Mesenteric fat pad (tissue), 1 donor: ENCODE measurements at places on chromosomes 16 and 17. TPM values are rescaled to one million over a fixed set of nuclear protein-coding genes. Genes with fewer than 3 reads are reported as not detected.

MSLN gene
- not detected for total RNA-seq

PNPO gene
- total RNA-seq = 28.2 TPM

PRSS53 gene
- total RNA-seq = 1.2 TPM

XYLT1 gene
- total RNA-seq = 59.1 TPM

GLOD4 gene
- 43.5 TPM for total RNA-seq

DNA sequence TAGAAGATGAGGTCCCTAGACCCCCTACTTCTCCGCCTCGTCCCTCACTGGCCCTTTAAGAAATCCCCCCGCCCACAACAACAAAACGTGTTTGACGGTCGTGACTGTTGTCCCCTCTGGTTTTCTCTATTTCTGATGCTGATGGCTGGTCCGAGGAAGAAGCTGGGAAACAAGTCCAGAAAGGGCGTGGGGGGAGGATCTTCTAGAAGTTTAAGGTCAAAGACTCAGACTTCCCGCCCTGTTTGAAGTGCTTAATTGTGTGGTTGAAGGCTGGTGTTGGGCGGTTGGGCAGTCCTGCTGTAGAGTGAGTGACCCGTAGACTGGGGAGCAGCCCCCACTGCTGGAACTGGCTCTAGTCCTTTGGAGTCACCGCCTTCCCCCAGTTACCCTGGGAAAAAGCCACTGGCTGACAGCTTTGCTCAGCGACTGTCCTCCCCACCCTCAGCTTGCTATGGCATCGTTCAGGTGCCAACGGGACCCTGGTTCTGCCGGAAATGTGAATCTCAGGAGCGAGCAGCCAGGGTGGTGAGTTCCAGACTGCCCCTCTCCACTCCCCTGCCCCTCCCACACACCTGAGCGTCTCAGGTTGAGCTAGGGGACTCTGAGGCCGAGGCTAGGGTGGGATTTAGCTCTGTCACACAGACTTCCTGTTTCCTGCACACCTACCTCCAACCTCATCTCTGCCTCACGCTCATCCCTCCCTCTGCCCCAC is 1.6 kb downstream of the MLLT6 start:
- no peak for DNase-seq

DNA sequence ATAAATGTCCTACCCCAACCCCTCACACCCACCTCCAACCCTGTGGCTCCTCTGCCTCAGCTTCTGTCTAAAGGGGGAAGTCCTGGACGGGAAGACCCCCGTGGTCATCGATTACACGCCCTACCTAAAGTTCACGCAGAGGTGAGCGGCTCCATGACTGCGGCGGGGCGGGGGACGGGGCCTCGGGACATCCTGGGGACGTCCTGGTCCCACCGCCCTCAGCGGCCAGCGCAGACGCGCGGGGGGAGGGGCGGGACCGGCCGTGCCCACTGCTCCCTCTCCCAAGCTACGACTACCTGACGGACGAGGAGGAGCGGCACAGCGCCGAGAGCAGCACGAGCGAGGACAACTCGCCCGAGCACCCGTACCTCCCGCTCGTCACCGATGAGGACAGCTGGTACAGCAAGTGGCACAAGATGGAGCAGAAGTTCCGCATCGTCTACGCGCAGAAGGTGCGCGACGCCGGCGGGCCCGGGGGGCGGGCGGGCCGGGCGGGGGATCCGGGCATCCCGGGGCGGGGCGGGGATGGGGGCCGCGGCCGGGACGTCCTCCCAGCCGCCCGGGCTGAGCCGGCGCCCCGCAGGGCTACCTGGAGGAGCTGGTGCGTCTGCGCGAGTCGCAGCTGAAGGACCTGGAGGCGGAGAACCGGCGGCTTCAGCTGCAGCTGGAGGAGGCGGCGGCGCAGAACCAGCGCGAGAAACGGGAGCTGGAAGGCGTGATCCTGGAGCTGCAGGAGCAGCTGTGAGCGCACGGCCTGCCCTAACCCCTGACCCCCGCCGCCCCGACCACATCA is 6.7 kb downstream of the RUNDC3A start:
- no peak for DNase-seq

DNA sequence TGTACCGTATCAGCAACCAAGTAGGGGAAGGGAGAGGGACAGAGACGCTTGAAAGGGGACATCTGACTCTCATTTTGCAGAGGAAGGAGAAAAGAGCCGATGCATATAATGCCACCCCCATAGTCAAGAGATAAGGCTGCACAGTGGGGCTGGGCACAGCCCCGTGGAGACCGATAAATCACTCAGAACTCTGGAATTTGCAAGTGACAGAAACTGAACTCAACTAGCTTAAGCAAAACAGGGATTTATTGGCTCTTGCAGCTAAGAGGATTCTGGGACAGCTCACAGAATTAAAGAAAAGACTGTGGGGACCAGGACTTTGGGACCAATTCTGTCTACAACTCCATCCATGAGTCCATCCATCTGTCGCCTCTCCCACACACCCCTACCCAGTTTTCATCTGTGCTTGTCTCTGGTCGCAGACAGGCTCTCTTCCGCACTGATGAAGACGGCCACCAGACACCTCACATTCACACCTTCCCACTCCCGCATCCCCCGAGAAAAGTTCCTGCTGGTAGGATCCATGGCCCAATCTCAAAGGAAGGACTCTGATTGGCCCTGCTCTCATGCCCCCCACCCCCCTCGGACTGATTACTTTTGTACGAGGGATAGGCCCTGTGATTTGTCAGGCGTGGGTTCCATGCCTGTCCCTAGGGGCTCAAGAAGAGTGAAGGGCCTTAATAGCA is 105.9 kb upstream of the RPL38 start:
- no peak for DNase-seq

- DNase-seq = no peak
Measured at GRCh38 chr17:59388069-59388556, 56.7 kb downstream of the YPEL2 start.

DNA sequence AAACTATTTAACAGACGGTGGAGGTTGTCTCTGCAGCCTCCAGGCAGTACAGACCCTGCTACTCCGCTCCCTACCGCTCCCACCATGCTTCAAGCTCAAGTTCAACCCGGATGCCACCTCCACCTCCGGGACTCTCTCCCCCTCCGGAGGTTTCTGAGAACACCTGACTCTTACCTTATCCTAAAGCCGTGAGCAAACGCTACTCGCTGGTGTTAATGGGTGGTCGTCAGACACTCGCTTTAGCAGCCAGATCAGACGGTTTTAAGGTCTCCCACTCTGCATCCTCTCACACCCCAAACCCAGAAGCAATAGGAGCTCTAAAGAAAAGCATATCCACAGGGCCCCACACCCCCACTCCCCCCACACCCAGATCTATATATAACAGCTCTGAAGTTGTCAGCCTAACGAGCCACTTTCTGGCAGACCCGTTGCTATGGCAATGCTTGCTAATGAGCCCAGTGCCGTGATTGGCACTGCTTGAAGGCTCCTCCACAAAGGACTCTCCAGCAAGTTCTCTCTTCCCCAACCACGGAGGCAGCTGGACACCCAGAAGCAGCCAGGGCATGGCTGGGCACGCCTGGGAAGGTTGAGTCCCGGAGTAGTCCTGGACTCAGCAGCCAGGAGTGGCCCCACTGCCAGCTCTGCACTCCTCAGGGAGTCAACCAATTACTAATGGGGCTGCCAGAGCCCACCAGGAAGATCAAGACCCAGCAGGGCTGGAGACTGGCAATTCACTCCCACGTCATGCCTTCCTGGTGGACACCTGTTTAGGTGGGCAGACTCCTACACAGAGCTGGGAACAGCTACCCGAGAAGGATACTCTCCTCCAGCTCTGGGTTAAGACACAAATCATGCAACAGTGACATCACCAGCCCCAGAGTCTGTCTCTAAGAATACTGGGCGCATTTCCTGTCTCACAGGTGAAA is 121.2 kb upstream of the RCVRN start:
- no peak for DNase-seq

- no peak for DNase-seq
Measured at GRCh38 chr16:56771558-56772279, 41.8 kb downstream of the NUP93 start.

DNA sequence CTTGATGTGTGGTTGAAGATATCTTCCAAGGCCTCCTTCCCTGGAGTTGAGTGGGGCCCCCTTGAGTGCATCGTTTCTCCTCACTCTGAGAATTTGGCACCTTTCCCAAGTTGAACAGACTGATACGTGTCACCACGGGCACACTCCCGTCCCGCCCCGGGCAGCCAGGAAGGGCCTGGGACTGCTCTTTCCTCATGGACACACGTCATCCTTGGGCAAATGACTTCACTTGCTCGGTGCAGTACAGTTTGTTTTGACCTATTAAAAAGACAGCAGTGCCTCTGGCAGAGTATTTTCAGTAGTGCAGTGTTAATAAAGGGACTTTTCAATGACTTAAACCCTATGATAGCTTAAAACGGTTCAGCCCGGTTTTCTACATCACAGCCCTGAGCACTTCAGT is 59.9 kb downstream of the SEC14L1 start:
- peak; percentile 65 for DNase-seq

- no peak for DNase-seq
Measured at GRCh38 chr16:1193143-1193824, 31.8 kb downstream of the TPSG1 start.

DNA sequence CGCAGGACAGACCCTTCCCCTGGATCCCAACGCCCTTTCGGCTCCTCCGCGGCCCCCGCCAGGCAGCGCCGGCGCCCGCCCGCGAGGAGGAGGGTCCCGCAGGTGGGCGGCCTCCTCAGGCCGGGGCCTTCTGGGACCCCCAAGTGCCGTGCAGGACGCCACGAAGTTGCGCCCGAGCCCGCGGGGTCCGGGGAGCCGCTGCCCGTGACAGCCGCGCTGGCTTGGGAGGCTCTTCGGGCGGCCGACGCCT is 504 bp downstream of the ERN1 start:
- DNase-seq = no peak

GRCh38 chr16:12965274-12965804 is 63.9 kb downstream of the SHISA9 start:
- no peak for DNase-seq

DNA sequence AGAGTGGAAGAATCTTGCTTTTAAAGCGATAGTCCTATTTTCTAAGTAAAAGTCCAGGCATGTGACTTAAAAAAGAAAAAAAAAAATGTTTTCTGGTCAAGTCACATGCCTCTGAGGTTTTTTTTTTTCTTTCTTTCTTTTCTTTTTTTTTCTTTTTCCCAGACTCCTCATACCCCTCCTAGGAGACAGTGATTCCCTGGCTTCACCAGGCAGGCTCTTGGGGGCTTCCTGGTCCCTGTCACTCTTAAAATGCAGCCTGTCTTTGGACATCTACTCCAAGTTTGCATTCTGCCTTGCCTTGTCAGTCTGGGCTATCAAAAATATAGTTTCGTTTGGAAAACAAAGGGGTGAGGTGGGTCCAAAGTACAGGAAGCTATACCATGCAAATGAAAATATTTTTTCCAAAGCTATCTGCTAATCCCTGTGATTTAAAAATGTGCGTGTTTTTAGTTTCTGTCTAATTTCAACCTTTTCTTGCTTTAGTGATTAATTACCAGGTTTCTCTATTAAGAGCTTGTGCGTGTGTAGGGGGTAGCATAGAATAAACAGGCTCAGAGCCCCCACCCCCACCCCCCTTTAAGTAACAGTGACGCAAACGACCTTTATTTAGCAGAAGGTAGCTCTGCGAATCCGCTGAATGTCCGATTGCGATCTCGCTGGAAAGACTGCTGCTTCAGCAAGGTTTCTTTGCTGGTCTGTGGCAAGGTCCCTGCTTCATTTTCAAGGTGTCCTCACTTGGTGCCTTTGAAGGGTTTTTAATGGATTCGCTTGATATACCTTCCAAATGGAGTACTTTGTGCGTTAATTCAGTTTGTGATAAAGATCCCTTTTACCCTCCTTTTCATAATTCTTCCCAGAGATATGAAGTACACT is 510.2 kb downstream of the WWOX start:
- no peak for DNase-seq

- no peak for DNase-seq
Measured at GRCh38 chr17:14904386-14904785, 360.7 kb downstream of the PMP22 start.

- no peak for DNase-seq
Measured at GRCh38 chr17:55717898-55718735, 4.5 kb downstream of the TMEM100 start.

DNA sequence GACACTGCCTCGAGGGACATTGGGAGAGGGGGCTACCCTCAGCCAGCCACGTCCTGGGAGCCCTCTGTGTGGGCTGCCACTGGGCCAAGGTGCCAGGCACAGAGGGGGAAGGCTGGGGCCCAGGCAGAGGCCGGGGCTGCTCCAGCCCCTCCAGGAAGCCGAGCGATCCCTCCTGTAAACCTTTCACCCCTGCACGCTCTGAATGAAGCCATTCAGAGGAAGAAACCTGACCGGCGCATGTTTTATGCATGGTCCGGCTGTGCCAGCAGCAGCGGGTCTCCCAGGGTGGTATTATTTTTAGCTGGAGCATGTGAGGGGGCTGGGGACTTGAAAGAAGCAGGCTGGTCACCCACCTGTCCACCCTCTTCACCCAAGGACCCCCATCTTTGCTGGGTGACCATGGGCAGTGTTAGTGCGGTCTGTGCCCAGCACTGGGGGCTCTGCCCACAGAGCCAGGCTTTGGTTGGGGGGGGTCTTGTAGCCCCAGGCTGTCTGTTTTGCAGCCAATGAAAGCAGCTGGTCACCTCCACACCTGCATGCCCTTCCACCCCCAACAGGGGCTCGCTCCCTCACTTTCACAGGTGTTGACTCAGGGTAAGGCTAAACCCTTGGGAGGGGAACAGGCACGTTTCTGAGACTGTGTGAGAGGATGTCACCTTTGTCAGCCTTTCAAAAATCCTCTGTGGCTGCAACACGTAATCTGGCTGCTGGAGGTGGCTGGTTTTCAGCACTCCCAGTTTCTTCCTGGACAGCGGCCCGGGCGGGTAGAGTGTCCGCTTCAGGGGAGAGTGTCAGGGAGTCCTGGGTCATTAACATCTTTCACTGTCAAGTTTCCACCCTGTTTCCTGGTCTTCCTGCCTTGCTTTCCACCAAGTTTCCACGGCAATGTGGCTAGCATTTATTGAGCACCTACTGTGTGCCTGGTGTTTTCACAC is 77.1 kb upstream of the BRD7 start:
- peak; percentile 60 for DNase-seq

DNA sequence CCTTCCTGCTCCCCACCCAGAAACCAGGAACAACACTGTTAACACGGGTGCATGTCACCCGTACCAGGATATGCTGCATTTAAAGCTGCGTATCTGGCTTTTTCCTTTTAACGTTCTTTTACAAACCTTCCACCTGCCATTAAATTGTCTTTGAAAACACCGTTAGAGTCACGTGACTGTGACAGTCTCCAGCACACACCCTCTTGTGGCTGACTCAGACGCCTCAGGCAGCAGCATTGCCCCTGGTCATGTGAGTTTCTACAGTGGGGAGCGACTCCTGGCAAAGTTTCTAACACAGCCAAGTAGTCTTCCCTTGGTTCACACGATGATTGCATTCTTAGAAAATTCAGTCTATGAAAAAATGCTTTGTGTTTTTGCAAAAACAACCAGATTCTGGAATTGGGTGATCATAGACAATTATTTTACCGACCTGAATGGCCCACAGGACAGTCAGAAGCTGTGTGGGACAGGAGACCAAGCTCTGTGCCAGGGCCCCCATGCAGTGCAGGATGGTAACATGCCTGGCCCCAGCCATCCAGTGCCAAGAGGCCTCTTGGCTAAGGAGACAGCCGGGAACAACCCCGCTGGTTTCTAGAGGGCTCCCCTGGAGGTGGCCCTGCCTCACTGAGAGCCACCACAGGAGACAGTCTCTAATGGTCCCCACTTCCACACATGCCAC is 199.1 kb downstream of the KATNIP start:
- DNase-seq = no peak
